Stomach (tissue), 19 donors: ENCODE measurements at places on chromosomes 5 and 9.

GRCh38 chr5:1409381-1410110 lies 35.7 kb downstream of the SLC6A3 start:
- no peak overlapping the region for H3K4me3 ChIP-seq
- H3K27me3 ChIP-seq: no peaks in the 10 kb centered on the region
- H3K36me3 ChIP-seq: no peaks in the 10 kb centered on the region
- H3K27ac ChIP-seq: no peak overlapping the region
- no peak for DNase-seq

DNA sequence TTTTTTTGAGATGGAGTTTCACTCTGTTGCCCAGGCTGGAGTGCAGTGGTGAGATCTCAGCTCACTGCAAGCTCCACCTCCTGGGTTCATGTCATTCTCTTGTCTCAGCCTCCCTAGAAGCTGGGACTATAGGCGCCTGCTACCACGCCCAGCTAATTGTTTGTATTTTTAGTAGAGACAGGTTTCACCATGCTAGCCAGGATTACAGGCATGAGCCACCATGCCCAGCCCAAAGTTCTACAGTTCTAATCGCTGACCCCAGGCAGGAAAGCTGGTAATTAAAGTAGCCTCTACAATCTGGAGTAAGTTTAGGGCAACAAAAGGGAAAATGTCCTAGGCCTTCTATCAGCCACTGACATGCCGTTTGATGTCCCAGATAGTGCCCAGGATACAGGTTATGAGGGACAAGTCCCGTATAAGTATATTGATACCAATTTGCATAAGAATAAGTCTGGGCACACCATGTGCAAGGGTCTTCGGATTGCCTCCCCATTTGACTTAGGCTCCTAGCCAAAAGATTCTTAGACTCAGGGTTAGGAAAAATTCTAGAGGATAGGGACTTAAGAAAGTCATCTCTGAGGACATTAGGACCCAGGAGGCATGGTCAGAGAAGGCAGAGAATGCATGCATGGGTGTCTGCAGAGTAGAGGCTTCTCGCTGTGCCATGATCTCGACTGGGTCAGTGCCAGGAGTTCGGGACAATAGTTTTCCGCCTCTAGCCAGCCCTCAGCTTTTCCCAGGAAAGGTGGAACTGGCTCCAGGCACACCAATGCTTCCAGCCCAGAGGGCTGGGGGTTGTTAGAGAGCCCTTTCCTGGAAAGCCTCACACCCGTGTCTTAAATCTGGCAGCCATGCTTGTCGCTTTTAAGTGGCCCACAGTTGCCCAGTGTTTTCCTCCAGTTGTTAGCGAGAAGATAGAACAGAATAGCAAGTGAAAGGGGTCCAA lies 1111.1 kb downstream of the TAF11L14 start:
- peak overlapping the region; percentile 68 for H3K27ac ChIP-seq
- no peaks in the 10 kb centered on the region for H3K36me3 ChIP-seq
- no peaks in the 10 kb centered on the region for H3K4me1 ChIP-seq
- no peak for DNase-seq

GRCh38 chr9:35508069-35508468 lies 18.2 kb downstream of the RUSC2 start:
- H3K27ac ChIP-seq: no peak overlapping the region
- no peak overlapping the region for H3K4me3 ChIP-seq
- H3K27me3 ChIP-seq: no peaks in the 10 kb centered on the region
- no peaks in the 10 kb centered on the region for H3K36me3 ChIP-seq

- no peak overlapping the region for H3K27ac ChIP-seq
- no peaks in the 10 kb centered on the region for H3K4me1 ChIP-seq
- H3K36me3 ChIP-seq: no peaks in the 10 kb centered on the region
Observed at GRCh38 chr5:135745897-135746500, 88.5 kb upstream of the SLC25A48 start.

- no peaks in the 10 kb centered on the region for H3K4me1 ChIP-seq
- H3K27me3 ChIP-seq: no peaks in the 10 kb centered on the region
- DNase-seq: peak; percentile 33
- no peaks in the 10 kb centered on the region for H3K36me3 ChIP-seq
- no peak overlapping the region for H3K27ac ChIP-seq
Observed at GRCh38 chr5:125595095-125595494, 828.1 kb upstream of the GRAMD2B start.
